ENCODE measurements at places on chromosomes 5 and 9.

GRCh38 chr9:131677049-131677443 is 62.8 kb downstream of the RAPGEF1 start:
- DNase-seq: no peak

GRCh38 chr9:137192448-137192780 is 3.9 kb downstream of the SSNA1 start:
- no peak for DNase-seq

DNA sequence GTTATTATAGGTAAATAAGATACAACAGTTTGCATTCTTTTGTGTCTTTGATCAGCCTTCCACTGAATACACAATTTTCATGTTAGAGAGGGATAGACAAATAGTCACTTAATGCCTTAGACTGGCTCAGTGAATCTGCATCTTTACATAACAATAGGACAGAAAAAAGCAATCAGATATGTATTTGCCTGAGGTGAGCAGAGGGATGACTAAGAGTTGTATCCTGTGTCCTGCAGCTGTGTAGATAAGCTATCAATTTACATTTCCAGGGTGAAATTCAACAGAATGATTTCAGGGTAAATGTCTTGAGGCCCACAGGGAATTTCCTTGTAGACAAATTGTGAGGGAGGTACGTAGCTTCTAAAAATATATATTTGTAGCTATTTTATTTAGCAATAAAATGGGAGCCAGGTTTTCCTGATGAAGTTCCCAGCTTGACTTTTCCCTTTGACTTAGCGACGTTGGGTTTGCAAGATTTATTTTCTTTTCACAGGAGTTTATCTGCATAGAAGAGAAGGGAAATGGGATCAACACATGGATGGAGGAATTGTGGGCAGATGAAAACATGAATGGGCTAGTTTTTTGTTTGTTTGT is 586.1 kb upstream of the CDH6 start:
- DNase-seq: no peak

- no peak for DNase-seq
Observed at GRCh38 chr9:96149533-96150280, 152.3 kb downstream of the HSD17B3 start.

- no peak for DNase-seq
Observed at GRCh38 chr5:39992617-39993202, 567.9 kb upstream of the DAB2 start.

- no peak for DNase-seq
Observed at GRCh38 chr9:121282277-121283079, 14.5 kb downstream of the GSN start.

DNA sequence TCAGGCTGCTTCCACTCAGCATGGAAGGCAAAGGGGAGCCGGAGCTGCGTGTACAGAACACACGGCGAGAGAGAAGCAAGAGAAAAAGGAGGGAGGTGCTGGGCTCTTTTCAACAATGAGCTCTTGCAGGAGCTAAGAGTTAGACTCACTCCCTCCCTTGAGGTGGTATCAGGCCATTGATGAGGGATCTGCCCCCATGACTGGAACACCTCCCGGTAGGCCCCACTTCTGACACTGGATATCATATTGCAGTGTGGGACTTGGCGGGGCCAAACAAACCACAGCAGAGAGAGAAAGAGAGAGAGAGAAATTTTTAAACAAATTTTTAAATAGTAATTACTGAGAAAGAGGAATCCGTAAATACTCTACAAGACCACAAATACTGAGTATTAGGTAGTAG is 182.2 kb downstream of the TRIO start:
- no peak for DNase-seq

GRCh38 chr5:125113328-125113727 is 366.9 kb upstream of the ZNF608 start:
- DNase-seq: no peak

DNA sequence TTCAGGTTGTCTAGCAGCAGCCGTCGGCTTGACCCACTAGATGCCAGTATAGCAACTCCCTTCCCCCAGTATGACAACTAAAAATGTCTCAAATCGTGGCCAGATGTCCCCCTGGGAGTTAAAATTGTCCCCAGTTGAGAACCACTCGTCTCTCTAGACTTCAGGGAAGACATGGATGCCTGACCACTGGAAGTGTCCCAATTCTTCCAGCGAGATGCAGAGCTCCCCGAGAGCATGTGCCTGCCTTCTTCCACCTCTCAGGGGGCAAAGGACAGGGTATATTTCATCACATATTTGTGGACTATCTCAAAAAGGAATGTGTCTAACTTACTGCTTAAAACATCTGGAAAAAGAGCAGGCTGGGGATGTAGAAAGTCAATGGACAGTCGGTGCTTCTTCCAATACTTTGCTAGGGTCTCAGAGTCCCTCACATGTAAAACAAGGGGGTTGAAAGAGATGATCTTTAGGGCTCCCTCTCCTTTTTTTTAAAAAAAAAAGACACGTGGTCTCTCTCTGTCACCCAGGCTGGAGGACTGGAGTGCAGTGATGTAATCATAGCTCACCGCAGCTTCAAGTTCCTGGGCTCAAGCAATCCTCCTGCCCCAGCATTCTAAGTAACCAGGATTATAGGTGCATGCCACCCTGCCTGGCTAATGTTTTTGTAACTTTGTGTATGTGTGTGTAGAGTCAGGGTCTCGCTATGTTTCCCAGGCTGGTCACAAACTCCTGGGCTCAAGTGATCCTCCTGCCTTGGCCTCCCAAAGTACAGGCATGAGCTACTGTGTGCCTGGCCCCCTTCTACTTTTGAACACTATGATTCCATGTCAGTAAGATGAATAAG is 190.6 kb downstream of the DAB2IP start:
- no peak for DNase-seq

- no peak for DNase-seq
Observed at GRCh38 chr9:94851467-94851866, 125.0 kb downstream of the AOPEP start.

DNA sequence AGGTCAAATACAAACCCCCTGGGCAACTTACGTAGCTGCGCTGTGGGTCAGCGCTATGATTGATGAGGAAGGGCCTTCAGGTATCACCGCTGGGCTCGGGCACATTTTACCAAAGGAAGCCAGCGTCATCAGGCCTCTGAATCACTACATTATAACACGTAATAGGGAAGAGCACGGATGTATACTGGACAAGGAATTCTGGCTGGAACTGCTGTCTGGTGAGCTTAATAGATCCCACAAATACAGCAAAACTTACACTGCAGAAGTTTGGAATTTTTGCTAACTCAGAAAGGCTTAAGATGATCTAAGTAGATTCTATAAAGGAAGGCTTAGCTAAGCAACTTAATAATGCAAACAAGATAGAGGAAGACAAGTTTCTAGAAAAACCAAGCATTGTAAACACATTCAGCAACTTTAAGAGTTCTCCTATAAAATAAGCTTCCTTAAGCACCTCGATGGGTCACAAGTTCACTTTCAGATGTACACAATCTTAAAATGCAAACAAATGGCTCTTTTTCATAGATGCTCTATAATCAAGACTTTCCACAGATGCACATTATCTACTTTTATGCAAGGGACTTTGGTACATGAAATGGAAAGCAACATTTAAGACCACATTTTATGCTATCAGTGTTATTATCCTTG is 360.1 kb upstream of the PANK3 start:
- no peak for DNase-seq

GRCh38 chr9:86953181-86953580 is 5.9 kb upstream of the GAS1 start:
- no peak for DNase-seq

DNA sequence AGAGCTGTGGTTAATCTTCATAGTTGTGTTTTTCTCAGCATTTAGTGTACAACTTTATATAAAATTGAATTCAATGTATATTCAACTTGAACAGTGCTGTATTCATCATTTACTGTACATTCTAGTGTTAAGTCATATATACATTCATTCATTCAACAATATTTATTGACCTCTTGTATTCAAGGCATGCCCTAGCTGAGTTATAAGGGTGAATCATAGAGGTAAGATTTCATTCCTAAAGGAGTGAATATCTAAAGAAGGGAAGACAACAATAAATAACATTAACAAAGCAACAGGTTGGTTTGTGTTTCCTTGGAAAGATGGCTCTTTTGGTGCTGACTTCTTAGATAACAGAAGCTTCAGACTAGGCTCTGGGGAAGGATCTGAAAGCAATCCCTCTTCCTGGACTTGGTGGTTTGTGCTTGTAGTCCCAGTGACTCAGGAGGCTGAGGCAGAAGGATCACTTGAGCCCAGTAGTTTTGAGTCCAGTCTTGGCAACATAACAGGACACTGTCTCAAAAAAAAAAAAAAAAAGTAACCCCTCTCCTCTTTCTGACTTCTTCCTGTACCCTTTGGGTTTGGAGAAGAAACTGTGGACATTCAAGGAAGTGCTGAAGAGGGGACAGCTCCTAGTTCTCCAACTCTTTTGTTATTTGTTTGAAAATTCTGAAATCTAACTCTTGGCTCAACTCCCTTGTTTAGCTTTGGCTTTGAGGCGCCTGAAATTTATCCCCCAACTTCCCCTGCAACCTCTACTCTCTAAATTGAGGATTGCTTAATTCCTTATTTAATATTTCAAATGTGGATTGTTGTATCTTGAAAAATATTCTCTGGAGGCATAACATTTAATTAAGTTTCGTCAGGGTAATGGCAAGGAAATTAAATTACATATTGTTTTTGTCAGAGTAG is 80.2 kb downstream of the OSTF1 start:
- DNase-seq: no peak

DNA sequence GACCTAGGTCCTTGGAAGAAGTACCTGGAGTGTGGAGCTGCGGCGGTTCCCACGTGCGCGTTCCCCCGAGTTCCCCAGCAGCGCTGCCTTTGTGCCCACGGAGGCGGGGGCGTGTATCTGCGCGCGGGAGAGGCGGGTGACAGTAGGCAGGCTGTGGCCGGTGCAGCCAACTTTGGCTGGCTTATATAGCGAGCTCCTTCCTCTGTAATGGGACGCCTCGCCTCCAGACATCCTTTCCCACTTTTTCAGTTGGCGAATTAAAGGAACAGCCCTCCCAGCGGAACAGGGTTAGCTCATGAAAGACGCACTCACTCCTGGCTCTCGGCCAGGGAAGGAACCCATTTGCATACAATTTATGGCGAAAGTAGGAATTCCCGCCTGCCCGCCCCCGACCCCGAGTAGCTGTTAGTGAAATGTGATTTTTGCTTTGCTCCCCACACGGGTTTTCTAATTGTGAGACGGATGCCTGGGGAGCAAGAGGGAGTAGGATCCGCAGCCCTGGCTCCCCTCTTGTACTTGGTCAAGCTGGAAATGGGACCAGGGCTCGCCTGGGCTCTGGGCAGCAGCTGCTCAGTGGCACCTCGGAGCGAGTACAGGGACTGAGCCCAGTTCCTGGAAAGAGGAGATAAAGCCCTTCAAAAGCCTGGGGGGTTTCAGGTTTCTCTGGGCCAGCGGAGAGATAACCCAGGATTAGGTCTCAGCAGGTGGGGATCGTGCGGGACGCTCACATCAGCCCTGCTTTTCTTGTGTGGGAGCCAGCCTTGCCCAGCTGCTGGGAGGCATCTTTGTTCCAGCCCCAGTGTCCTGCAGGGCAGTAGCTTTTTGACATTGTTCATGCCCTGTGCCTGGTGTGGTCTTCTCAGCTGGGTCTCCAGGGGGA is at the start of gene TNC:
TNC (minus strand) TSS at position 159 of the 880 bp plus-strand sequence. CDS start 27,139 bp downstream, outside the sequence.
- no peak for DNase-seq

- DNase-seq: no peak
Observed at GRCh38 chr9:115071176-115071575, 46.8 kb downstream of the TNC start.

- DNase-seq: no peak
Observed at GRCh38 chr5:174172152-174172551, 126.6 kb downstream of the NSG2 start.

GRCh38 chr9:125066839-125067619 is 76.3 kb downstream of the SCAI start:
- DNase-seq: no peak

DNA sequence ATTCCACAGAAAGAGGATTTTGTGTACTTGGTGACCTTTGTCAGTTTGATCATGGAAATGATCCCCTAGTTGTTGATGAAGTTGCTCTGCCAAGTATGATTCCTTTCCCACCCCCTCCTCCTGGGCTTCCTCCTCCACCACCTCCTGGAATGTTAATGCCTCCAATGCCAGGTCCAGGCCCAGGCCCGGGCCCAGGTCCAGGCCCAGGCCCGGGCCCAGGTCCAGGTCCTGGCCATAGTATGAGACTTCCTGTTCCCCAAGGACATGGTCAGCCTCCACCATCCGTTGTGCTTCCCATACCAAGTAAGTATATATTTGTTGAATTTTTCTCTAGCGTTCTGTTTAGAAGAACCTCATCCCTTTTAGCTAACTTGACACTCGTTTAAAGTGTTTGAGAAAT is 30.0 kb downstream of the RBM27 start:
- DNase-seq: no peak

DNA sequence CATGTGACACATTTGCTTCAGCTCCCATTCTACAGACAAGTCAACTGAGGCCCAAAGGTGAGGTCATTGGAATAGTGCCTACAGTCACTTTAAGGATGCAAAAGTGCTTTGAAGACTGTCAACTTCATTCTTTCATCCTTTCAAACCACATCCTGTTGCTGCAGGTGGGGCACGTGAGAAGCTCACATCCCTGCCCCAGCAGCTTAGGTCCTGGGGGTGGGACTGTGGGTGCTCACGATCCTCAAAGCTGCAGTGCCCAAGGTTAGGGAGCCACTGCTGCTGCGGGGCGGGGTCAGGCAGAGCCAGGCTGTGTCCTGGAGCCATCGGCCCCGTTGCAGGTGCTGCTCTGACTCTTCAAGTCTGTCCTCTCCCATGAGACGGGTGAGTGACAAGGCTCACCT is 57.9 kb upstream of the IER5L start:
- DNase-seq: peak; percentile 68

GRCh38 chr5:61023131-61023530 is 78.1 kb downstream of the NDUFAF2 start:
- no peak for DNase-seq

- DNase-seq: no peak
Observed at GRCh38 chr9:93468763-93469456, 15.5 kb upstream of the FAM120AOS start.

GRCh38 chr9:32663741-32664140 is 28.3 kb upstream of the TAF1L start:
- DNase-seq: no peak

- no peak for DNase-seq
Observed at GRCh38 chr9:84283946-84284345, 56.6 kb downstream of the SLC28A3 start.

DNA sequence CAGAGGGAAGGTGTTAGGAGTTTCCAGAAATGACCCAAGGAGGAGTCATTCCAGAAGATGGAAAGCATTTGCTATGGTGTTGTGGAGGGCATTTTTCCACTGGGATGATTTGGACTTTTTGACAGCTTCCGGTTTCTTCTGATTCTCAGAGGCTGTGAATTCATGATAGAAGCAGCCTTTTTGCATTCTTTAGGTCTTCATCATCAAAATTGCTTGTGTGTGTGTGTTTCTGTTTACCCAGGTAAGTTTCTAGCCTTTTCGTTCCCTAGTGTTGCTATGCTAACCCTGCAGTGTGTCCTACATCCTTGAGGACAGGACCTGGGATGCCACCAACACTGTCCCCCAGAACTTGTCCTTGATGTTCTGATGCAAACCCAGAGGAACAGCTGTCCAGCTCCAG is 19.6 kb downstream of the IRX1 start:
- no peak for DNase-seq

GRCh38 chr9:81575956-81576355 is 113.4 kb downstream of the TLE1 start:
- no peak for DNase-seq
